Posterior cingulate gyrus (tissue), 11 donors: ENCODE measurements at places on chromosomes 12 and 14.

DNA sequence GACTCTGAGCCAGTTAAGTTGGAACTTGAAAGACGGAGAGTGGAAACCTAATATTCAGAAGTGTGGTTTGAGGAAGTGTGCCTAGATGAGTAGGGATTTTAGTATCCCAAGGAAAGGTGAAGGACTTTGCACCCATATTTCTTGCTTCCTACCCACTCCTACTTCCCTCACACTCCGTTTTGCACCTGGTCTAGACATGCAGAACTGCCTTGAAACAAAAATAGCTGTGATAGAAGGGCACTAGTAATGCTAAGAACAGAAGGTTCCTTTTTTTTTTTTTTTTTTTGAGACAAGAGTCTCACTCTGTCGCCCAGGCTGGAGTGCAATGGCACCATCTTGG lies 732 bp upstream of the ARF3 start:
- no peak for DNase-seq

- DNase-seq: no peak
Measured at GRCh38 chr14:95313190-95313589, 6.5 kb downstream of the CLMN start.

- no peak for DNase-seq
Measured at GRCh38 chr12:29374913-29375312, 6.1 kb downstream of the ERGIC2 start.

GRCh38 chr12:123096741-123097140 lies 54.1 kb downstream of the PITPNM2 start:
- DNase-seq: no peak

DNA sequence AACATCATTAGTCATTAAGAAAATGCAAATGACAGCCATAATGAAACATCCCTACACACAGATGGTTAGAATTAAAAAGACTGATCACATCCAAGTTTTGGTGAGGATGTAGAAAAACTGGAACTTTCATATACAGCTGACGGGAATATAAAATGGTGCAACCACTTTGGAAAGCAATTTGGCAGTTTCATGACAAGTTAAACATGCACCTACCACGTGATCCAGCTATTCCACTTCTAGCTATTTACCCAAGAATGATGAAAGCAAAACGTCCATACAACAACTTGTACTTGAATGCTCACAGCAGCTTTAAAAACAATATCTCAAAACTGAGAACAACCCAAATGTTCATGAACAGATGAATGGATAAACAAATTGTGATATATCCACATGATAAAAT lies 77.9 kb upstream of the AVPR1A start:
- DNase-seq: no peak

- no peak for DNase-seq
Measured at GRCh38 chr14:44309331-44309730, 197.8 kb downstream of the FSCB start.

GRCh38 chr14:91464615-91465205 lies 45.4 kb downstream of the PPP4R3A start:
- DNase-seq: no peak

DNA sequence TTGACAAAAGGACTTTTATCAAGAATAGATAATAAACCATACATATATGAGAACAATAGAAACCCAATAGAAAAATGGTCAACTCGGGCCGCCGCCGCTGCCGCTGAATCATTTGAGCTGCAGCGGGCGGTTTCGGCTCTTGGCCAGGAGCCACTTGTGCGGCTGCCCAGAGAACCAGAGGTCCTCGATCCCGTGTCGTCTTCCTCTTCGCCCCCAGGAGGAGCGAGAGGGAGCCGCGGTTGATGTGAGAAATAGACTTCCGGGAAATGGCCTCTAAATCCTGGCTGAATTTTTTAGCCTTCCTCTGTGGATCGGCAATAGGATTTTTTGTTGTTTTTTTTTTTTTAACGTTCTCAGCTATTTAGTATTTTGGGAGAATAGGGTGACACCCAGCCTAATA lies 44.8 kb downstream of the CPSF6 start:
- DNase-seq: peak; percentile 67

DNA sequence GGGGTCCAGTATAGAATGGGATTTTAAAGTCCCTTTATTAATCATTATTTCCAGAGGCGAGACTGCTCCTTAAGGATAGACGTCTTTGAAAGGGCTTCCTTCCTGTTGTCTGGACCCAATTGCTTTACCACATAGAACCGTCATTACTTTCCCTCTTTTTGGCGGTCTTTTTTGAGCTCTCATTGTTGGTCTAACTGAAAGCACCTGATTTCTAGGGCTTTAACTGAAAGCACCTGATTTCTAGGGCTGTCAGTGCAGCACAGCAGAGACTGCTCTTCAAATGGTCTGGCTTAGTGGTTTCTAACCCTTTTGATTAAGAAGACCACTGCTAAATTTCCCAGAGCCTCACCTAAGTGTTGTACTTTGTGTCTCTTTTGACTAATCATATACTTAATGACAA lies 95.8 kb downstream of the PRKCH start:
- DNase-seq: no peak

- no peak for DNase-seq
Measured at GRCh38 chr14:96349286-96350075, 13.7 kb downstream of the ATG2B start.

DNA sequence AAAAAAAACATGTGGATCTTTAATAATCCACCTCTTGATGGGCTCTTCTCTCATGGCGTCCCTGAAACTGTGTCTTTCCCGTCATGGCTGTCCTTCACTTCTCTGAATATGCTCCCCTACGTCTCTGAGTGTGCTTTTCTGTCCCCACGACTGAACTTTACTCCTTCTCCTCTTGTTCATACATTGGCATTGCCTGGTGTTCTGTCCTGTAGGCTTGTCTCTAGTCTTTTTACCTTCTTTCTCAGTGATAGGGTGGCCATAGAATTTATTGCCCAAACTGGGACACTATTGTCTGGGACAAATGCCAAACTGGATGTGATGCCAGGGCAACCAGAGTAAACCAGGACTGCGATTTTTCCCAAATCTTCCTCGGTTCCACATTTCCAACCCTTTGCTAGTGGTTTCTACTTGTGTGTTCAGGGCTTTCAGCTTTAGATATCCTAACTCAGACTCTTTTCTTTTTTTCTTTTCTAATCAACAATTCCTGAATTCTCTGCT lies 202.2 kb downstream of the ATP23 start:
- no peak for DNase-seq

- DNase-seq: no peak
Measured at GRCh38 chr12:84919271-84919670, 6.7 kb upstream of the SLC6A15 start.

DNA sequence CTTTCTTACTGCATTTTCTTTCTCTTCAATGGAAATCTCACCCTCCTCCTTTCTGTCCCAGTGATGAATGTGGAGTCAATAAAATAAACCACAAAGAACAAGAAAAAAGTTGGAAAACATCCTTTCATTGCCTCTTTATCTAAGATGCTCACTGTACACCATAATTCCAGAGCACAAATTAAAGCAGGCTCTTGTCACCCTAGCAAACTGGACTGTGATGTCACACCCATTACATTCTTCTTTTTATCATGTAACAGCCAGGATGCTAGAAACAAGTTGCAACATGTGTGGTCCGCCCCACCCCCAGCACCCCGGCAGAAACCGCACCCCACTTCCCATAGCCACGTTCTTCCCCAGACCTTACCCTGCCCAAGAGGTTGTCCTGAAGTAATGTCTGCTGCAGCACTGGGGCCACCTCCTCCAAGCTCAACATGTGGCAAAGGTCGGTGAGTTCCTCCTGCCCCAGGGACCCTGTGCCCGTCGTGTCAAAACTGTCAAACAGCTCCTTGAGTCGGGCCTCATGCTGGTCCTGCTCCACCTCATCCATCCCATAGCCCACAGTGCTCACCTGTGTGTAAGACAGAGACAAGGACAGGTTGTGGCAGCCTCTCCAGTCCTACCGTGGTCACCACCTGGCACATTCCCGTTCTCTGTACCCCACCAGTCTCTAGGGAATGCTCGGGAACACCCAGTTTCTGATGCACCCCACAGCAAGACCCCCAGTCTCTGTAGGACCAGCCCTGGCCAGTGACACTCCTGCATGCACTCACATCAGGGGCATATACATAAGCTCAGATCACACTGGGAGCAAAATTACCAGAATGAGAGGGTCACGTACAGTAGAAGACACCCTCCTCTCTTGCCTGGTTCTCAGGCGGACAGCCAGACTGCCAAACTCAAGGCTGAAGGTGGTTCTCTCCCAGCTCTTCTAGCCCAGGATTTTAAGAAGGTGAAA lies 9.2 kb downstream of the NIN start:
- no peak for DNase-seq

DNA sequence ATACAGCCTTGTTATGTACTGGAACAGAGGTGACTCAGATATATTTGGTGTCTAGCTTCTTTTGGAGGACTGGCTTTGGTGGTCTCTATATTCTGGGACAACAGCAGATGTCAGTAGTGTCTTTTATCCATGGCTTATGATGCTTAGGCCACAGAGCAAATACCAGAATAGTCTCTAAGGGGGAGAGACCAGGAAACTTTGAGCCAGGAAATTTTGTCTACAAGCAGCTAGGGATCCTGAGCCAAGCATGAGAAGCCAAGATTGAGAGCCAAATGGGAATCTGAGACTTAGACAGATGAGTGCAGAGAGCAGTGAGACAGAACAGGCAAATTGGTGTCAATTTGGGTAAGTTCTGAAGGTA lies 28.4 kb upstream of the PTPRR start:
- no peak for DNase-seq

GRCh38 chr14:69072584-69072983 lies 80.3 kb downstream of the DCAF5 start:
- no peak for DNase-seq

DNA sequence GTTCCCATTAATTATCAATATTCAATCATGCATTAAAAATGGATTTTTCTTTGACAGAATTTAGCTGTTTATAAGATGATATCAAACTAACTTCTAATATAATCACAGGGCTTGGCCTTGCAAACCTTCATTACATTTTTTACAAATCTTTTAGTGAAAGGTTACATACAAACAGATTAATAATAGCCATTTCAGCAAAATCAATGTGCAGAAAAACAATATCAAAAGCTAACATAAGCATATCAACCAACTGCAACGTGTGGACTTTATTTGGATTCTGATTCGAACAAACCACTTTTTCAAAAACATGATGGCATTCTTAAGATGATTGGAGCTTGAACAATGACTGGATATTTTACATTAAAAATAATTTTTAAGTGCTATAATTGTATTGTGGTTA lies 93.6 kb downstream of the OTX2 start:
- no peak for DNase-seq

- no peak for DNase-seq
Measured at GRCh38 chr14:63453443-63453936, 89.7 kb downstream of the PPP2R5E start.

- DNase-seq: no peak
Measured at GRCh38 chr14:67622675-67623074, 3.0 kb downstream of the ARG2 start.

DNA sequence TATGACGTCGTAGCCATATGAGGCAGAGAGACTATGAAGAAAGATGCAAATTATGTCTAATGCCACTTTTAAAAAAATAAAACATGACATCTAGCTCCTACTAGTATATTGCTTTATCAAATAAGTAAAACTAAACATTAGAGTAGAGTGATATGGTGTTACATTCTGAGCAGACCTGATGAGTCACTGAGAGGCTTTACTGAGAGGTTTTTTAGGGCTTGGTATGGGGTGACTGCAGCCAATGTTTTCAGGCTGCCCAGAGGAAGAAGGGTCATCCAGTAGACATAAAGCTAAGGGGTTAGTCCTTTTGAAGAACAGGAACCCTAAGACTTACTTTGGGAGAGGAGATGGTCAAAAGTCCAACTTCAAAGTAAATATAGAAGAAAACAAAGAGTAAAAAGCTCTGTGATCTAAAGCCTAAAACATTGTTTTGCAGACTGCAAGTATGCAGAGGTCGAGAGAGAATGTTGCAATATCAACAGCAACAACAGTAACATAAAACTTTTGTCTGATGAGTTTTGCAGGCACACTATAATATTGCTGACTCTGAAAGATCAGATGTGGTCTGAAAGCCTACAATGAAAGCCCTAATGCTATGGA lies 774.7 kb downstream of the TMTC2 start:
- DNase-seq: no peak
